ENCODE measurements at places on chromosomes 13 and 19.

GRCh38 chr13:76016799-76017400, 380.8 kb downstream of the LMO7 start:
- DNase-seq: peak; percentile 44

- DNase-seq: no peak
Measured at GRCh38 chr13:93624311-93624777, 397.7 kb downstream of the GPC6 start.

- DNase-seq: no peak
Measured at GRCh38 chr19:35086455-35086854, 29.2 kb upstream of the FXYD3 start.

GRCh38 chr19:29247872-29248271, 34.9 kb upstream of the UQCRFS1 start:
- DNase-seq: no peak

- DNase-seq: no peak
Measured at GRCh38 chr13:59442944-59443486, 720.7 kb downstream of the DIAPH3 start.

GRCh38 chr19:44573627-44574026, 39.7 kb upstream of the IGSF23 start:
- no peak for DNase-seq

- DNase-seq: no peak
Measured at GRCh38 chr19:18712981-18713380, 29.5 kb downstream of the CRTC1 start.

DNA sequence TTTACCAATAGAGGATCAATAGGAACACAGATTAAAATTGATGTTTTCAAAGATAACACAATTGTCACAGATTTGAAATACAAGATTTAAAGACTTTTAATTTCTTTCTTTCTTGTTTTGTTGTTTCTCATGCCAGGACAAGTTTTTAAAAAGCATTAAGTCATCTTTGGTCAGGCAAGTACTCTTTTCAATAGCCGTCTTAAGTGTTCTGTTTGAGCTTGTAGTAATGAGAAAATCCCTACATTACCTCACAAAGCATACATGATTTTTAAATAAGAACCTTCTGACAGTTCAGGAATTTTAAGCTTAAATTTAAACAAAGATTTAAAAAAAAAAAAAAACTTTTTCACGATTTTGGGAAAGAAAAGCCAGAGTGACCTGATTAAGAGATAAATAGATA, 216.3 kb upstream of the PRR20A start:
- no peak for DNase-seq

- DNase-seq: peak; percentile 66
Measured at GRCh38 chr13:52455677-52456041, 381 bp downstream of the CKAP2 start.

All from NT2/D1 (cell line).